Posterior cingulate gyrus (tissue), 11 donors: ENCODE measurements at places on chromosomes 1 and 21.

DNA sequence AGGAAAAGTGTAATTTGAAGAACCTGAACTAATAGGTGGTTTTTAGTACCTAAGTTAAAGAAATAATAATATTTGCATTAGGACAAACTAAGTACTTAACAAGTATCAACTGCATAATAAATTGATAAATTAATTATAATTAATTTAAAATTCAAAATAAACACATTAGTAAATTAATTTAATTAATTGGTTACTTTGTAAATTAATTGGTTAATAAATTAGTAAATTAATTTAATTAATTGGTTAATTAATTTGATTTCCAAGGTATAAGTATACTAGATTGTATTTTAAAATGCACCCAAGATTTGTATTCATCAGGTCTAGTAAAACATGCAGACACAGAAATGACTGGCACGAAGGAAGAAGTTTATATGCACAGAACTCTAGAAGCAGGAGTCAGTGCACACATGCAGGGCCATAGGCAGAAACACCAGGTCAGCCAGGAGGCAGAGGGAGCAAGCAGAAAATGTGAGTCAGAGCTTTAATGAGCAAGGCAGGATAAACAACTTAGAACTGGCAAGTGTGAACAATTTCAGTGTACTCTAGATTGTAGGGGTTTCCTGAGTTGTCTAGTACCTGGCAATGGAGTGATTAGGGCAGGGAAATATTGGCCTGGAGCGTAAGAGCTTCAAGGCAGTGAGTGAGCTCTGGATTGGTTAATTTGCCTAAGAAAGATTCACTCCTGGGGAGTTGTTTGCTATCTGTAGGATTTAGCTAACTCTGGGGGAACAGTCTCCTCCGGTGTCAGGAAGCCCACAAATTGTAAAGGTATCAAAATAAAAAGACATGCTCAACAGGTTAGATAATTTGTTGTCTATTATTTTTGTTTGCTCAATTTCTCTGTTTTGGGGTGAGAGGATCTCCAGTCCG, 665.7 kb downstream of the MRPL39 start:
- DNase-seq: no peak

DNA sequence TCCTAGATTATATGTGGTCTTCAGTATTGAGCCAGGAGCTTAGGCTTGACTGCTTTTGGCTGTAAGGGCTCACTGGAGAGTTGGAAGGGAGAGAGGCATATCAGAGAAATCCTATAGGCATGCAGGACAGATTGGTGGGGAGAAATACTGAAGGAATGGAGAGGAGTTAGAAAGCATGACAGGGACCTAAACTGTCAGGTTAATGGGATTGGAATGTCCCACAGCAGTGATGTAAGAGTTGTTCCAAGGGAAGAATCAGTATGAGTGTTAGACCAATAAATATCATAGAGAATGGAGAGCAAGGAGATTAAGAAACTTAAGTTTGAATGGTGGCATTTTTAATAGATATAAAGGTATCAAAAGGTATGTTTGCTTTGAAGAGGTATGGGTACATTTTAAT, 39.7 kb downstream of the SLC35A3 start:
- DNase-seq: no peak

GRCh38 chr1:157139052-157139715, 989 bp upstream of the ETV3 start:
- DNase-seq: no peak

GRCh38 chr1:50700214-50700613, 259.9 kb downstream of the FAF1 start:
- no peak for DNase-seq

DNA sequence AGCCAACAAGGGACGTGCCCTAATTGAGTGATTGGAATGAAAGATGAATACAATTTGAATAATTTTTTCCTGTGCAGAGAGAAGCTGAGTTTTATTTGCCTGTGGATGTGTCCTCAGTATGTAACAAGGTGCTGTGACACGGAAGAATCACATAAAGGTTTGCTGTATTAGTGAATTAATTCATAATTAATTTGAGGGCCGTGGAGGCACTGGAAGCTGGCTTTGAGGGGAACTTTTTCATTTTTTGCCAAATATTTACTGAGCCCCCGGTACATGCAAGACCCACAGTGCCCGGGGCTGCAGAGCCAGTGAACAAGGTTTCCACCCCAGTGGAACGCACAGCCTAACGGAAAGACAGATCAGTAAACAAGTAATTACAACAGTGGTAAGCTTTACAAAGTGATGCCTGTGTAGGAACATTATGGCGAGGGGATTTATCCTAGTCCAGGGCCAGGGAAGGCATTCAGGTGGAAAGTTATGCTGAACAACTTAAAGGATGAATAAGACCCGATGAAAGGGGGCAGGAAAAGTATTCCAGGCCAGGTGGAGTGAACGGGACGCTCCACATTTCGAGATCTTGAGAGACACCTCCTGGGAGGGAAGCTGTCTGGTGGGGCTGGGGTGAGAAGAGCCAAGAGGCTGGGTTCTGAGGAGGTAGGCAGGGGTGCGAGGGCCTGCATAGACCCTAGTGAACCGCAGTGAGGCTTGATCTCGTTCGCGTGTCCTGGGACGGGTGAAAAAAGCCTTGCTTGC, 773 bp upstream of the RCC2 start:
- DNase-seq: no peak

DNA sequence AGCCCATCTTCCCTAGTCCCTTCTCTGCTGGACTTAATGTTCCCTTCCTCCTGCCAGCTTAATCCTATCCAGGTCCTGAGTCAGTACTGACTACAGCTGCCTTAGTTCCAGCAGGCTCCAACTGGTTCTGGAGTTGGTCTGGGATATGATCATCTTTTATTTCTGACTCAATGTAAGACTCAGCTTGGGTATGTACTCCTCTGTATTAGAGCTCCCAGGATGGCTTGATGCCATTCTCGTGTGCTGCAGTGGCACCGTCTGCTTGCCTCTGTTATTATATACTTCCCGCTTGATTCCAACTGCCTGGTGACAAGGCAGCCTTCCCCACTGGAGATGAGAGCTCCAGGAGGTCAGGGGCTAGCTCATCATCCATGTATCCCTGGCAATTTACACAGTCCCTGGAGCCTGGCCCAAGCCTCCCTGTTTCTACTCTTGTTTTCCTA, 164.4 kb upstream of the DPT start:
- peak; percentile 26 for DNase-seq

- DNase-seq: peak; percentile 68
Observed at GRCh38 chr1:88983791-88984559, 8.5 kb downstream of the KYAT3 start.

- DNase-seq: no peak
Observed at GRCh38 chr1:172902861-172903381, 147.8 kb downstream of the TNFSF18 start.

- no peak for DNase-seq
Observed at GRCh38 chr1:204075139-204075521, 2.2 kb downstream of the SOX13 start.

GRCh38 chr1:64881281-64881680, 85.1 kb downstream of the JAK1 start:
- no peak for DNase-seq

GRCh38 chr21:19353256-19353655, 949.7 kb upstream of the TMPRSS15 start:
- DNase-seq: no peak

DNA sequence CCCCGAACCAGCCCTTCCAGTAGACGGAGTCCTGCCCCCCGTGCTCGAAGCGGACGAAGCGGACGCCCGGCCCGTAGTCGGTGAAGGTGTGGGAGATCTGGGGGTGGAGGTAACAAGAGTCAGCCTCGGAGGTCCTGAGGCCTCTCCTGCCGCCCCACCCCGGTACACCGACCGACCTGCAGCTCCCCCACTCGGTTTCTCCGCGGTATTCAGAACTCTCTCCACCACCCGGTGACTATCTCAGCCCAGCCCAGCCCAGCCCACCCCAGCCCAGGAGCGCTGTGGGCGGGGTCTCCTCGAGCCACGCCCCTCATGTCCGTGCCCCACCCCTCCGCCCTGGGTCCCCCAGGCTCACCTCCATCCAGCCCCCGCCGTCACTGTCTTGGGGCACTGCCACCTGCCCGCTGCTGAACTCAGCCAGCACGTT, 5.5 kb downstream of the FBXO2 start:
- DNase-seq: peak; percentile 91

- peak; percentile 90 for DNase-seq
Observed at GRCh38 chr21:31604591-31605190, 54.8 kb upstream of the SOD1 start.

DNA sequence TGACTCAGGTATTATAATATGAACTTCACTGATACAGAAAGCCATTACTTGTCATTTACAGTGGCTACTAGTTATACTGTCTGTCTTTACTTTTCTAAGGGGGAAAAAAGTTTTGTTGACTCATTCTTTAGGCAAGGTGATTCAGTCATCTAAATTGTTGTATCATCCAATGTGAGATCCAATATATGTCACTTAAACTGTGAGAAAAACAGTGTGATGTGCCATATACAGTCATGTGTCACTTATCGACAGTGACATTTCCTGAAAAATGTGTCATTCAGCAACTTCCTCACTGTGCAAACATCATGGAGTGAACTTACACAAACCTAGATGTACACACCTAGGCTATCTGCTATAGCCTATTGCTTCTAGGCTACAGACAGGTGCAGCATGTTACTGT, 57.6 kb downstream of the KCNK2 start:
- DNase-seq: no peak

- peak; percentile 41 for DNase-seq
Observed at GRCh38 chr1:1349256-1350012, at the start of gene DVL1. Gene DVL1 (minus strand): TSS chr1:1349418. CDS start chr1:1349065, 353 bp downstream.

- DNase-seq: peak; percentile 79
Observed at GRCh38 chr1:167687919-167688519, 33.8 kb upstream of the MPZL1 start.

DNA sequence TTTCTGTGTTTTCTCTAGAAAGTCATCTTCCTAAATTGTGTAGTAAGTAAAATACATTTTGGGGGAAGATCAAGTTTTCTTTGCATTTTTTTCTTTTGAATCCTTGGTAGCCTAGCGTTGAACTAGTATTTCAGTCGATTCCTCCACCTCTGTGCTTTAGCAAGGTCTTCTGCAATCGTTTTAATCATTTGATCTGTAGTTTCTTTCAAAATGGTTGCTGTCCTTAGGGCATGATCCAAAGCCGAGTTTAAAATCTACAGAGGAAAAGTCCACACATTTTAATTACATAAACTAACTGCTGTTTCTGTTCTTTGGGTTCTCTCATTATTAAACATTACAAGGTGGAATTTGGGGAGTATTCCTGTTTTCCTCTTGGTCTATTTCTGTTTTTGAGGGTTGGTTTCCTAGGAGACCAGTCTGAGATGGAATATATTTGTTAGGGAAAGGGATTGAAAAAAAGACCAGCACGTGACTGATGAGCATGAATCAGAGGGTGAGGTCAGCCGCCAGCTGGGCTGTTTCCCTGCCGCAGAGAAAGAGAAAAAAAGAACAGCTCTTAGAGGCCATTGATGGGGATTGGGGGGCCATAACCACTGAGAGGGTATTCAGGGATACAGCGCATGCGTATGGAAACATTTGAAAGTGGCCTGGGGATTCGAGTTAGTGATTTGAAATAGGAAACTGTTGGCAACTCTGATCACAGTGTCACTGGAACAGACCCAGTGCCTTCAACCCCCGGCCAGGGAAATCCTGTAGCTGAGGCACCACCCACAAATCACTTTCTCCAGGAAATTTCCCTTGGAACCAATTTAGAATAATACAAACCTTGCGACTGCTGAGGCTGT, 40.6 kb downstream of the AKNAD1 start:
- DNase-seq: peak; percentile 63

DNA sequence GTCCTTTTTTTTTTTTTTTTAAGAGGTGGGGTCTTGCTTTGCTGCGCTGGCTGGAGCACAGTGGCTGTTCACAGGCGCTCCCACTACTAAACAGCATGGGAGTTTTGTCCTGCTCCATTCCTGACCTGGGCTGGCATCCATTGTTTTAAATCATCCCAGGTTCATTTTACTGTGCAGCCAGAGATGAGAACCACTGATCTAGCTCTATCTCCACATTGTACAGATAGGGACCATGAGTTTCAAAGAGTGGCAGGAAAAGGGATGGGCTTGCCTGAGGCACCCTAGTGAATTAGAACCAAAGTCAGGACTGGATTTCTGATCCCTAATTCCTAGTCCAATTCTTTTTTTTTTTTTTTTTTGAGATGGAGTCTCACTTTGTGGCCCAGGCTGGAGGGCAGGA, 7.2 kb upstream of the TMEM222 start:
- DNase-seq: no peak

DNA sequence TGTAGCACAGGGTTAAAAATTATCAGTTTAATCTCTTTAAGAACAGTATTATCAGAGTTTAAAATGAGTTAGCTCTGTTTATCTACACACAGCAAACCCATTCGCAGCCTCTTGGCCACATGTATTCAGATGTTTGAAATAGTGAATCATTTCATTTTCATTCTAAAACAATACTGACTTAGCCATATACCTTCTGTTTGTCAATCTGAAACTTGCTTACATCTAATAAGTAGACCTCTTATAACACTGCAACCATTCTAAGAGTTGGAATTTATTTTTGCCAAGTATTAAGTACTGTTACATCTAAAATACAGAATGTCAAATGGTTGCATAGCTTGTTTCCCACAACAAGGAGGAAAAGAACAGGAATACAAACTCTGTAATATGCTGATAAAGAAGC, 25.4 kb downstream of the ANGEL2 start:
- DNase-seq: no peak

GRCh38 chr1:23958810-23959460, 693 bp upstream of the PNRC2 start:
- peak; percentile 48 for DNase-seq

GRCh38 chr1:44598167-44598566, 76.1 kb downstream of the TMEM53 start:
- no peak for DNase-seq

GRCh38 chr21:38263493-38263892, 6.7 kb downstream of the KCNJ15 start:
- no peak for DNase-seq

GRCh38 chr21:42289926-42290325, 25.3 kb downstream of the TFF3 start:
- no peak for DNase-seq

DNA sequence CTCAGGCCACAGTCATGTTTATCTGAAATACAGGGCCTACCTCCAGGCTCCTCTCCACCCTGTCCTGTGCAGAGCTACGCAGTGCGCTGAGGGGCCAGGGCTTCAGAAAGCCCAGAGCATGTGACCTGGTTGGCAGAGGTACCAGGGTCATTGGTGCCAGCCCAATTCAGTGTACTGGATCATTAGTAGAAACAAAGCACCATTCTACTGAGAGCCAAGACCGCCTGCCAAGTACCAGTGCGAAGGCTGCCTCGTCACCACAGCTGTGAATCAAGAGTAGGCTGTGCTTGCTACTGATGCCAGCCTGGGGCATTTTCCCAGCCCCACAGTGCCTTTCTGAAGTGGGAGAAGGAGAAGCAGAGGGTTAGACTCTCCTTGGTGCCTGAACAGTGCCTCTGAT, 59.8 kb downstream of the CAPN9 start:
- peak; percentile 99 for DNase-seq

DNA sequence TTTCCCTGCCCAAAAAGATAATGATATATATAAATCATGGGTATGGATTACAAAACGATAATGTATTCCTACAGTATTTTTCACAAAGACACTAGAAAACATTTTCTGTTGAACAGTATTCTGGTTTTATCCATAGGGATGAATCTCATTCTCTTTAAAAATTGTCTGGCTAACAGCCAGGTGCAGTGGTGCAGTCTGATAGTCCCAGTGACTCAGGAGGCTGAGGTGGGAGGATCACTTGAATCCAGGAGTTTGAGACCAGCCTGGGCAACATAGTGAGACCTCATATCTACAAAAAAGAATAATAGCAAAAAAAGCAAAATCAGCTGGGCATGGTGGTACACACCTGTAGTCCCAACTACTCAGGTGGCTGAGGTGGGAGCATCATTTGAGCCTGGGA, 23.3 kb downstream of the PIP5K1A start:
- no peak for DNase-seq

GRCh38 chr1:231058416-231059109, 18.5 kb upstream of the FAM89A start:
- no peak for DNase-seq
